Left lung (tissue), 14 donors: ENCODE measurements at places on chromosomes 1 and 21. TPM values are rescaled to one million over a fixed set of nuclear protein-coding genes. Genes with fewer than 3 reads are reported as not detected.

The MATN1 gene
- not detected for total RNA-seq

The ANXA9 gene
- total RNA-seq, result 1.1 TPM

The KCNJ6 gene
- total RNA-seq, result 0.03 TPM

The ATP6V1G3 gene
- not detected for total RNA-seq

The FTCD gene
- 0.38 TPM for total RNA-seq

The SEC22B gene
- 35.8 TPM for total RNA-seq

The SLAMF9 gene
- not detected for total RNA-seq

The OR2L5 gene
- not detected for total RNA-seq

The NTNG1 gene
- total RNA-seq, result 5.7 TPM

The SPRR2G gene
- total RNA-seq, result not detected

The EXTL1 gene
- total RNA-seq, result 1.0 TPM

The OPTC gene
- total RNA-seq, result not detected

The ZNF695 gene
- total RNA-seq, result 0.13 TPM

The GPN2 gene
- total RNA-seq, result 25.1 TPM

The S100A9 gene
- total RNA-seq, result 1,552 TPM

The MX2 gene
- 31.9 TPM for total RNA-seq

The SARS1 gene
- total RNA-seq, result 189 TPM

The CACHD1 gene
- 11.3 TPM for total RNA-seq

The SLAMF7 gene
- total RNA-seq, result 16.9 TPM

The ARHGAP29 gene
- total RNA-seq, result 55.2 TPM

The DEDD gene
- total RNA-seq, result 25.8 TPM

The OR2G6 gene
- not detected for total RNA-seq

The FCGR3A gene
- total RNA-seq, result 237 TPM

The TMEM54 gene
- 87.0 TPM for total RNA-seq

The GNG12 gene
- 57.0 TPM for total RNA-seq

The RNF220 gene
- total RNA-seq, result 58.9 TPM

The LCE2C gene
- not detected for total RNA-seq

The MYBPH gene
- 0.55 TPM for total RNA-seq

The MAST2 gene
- total RNA-seq, result 29.9 TPM

The PGBD5 gene
- 10.1 TPM for total RNA-seq

The SLC1A7 gene
- 0.44 TPM for total RNA-seq
